ENCODE measurements at places on chromosomes 16 and 17. TPM values are rescaled to one million over a fixed set of nuclear protein-coding genes. Genes with fewer than 3 reads are reported as not detected.

ZG16B gene
- not detected for total RNA-seq

KIFC3 gene
- total RNA-seq, result 0.36 TPM

GRCh38 chr17:39933912-39934311 is 6.4 kb downstream of the LRRC3C start:
- no peak overlapping the region for H3K27ac ChIP-seq
- H3K4me1 ChIP-seq, result peaks cover 3% of the 10 kb centered on the region
- H3K36me3 ChIP-seq, result no peaks in the 10 kb centered on the region
- H3K4me3 ChIP-seq, result no peak overlapping the region

DNA sequence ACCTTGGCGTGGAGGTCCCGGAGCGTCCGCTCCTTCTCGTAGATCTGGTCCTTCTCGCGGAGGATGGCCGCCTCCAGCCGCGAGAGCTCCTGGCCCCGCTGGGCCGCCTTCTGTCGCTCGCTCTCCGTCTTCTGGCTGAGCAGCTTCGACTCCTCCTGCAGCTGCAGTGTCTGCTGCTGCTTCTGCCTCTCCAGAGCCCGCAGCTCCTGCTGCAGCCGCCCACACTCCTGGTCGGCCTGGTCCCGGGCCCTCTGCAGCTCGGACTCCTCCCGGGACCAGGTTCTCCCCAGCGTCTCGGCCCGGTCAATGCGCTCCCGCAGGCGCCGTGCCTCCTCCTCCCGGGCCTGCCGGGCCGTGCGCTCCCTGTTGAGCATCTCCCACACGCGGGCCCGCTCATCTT is 7.6 kb downstream of the CDK3 start:
- H3K27me3 ChIP-seq, result no peaks in the 10 kb centered on the region
- peaks cover 7% of the 10 kb centered on the region for H3K4me1 ChIP-seq
- no peak overlapping the region for H3K27ac ChIP-seq
- no peak for DNase-seq
- H3K4me3 ChIP-seq, result no peak overlapping the region

DNA sequence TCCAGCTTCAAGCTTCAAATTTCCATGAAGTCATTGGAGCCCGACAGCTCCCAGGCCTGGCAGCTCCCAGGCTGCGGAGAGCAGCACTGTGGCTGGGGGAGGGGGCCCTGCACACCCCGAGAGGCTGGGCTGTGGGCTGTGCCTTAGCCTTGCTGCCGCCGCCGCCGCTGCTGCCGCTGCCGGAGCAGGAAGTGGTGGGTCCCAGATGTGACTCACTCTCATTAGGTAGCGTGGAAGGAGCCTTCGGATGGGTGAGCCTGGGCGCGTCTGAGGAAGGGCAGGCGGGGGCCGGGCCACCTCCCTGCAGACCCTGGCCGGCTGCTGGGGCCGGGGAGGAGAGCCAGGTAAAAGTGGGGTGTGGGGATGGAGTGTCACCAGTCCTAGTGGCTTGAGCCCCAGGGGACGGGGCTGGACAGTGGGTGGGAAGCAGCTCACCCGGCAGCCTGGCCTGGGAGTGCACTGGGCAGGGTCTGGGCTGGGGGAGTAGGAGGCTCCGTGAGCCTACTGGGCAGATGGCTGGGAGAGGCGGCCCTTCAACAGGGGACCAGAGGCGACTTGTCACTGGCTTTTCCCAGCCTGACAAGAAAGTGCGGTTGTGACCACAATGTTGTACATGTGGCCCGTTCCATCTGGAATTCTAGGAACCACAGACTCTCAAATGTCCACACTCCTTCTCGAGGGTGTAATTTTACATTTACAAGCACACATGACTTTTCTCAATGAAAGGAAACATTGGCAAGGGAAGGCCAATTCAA is at the start of gene ADCY7:
TSS of gene ADCY7 (plus strand) at position 215 of the 755 bp plus-strand sequence. CDS start 21,629 bp downstream, outside the sequence.
- H3K27ac ChIP-seq, result peak within 1 kb of the TSS; percentile 97
- H3K36me3 ChIP-seq, result peaks cover 2% of the 10 kb centered on the region
- DNase-seq, result peak; percentile 89
- H3K4me1 ChIP-seq, result peaks cover 74% of the 10 kb centered on the region
- no peaks in the 10 kb centered on the region for H3K27me3 ChIP-seq

KRT39 gene
- total RNA-seq, result not detected

- H3K36me3 ChIP-seq, result no peaks in the 10 kb centered on the region
- peaks cover 20% of the 10 kb centered on the region for H3K27me3 ChIP-seq
- no peak for DNase-seq
- H3K4me1 ChIP-seq, result peaks cover 3% of the 10 kb centered on the region
- H3K4me3 ChIP-seq, result no peak overlapping the region
- H3K27ac ChIP-seq, result no peak overlapping the region
Measured at GRCh38 chr16:24674877-24675276, 54.6 kb upstream of the TNRC6A start.

DNA sequence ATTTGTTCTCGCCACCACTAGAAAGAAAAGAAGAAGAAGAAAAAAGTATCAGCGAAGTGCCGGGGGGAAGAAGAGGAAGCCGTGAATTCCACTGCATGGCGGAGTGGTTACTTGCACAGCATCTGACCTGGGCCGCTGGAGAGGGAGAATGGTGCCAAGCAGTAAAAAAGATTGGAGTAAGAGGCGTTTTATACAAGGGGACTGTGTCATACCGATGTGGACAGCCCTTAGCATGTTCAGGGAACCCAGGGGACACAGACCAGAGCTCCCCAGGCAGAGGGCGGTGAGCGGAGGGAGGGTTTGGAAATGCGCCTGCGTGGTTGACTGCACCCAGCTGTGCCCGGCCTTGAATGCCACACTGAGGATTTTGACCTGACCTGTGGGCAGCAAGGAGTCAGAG is 52.8 kb downstream of the PLXDC1 start:
- no peaks in the 10 kb centered on the region for H3K27me3 ChIP-seq
- no peak for DNase-seq
- peak overlapping the region; percentile 89 for H3K27ac ChIP-seq
- peaks cover 88% of the 10 kb centered on the region for H3K4me1 ChIP-seq
- H3K4me3 ChIP-seq, result peak overlapping the region; percentile 41

GRCh38 chr16:87541147-87541871 is 48.5 kb upstream of the ZCCHC14 start:
- H3K4me3 ChIP-seq, result no peak overlapping the region
- H3K27ac ChIP-seq, result no peak overlapping the region
- H3K36me3 ChIP-seq, result no peaks in the 10 kb centered on the region
- no peak for DNase-seq
- peaks cover 30% of the 10 kb centered on the region for H3K27me3 ChIP-seq

DNA sequence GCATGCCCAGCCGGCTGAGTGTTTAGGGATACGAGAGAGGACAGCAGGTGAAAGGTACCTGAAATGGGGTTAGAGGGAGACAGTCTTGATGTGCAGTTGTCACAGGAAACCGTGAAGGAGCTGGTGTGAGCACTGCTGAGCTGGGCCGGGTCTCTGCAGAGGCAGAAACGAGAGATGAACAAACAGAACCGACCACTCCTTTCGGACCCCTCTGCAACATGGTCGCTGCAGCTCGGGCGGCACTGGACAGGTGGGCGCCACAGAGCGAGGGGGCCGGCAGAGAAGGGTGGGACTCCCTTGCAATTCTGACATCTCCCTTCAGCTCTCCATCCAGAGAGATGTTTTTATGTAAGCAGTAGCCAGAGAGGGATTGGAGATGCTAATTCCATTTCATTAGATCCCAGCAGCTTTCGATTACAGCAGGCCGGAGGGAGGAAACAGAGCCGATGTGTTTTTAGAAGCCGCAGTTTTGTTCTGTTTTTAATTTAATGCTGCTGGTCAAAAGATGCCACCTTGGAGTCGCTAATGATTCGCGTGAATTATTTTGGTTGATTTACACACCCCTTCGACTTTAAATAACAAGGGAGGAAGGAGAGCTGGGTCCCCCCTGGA is 86.3 kb upstream of the RPL38 start:
- no peak overlapping the region for H3K4me3 ChIP-seq
- no peaks in the 10 kb centered on the region for H3K36me3 ChIP-seq
- peaks cover 20% of the 10 kb centered on the region for H3K27me3 ChIP-seq
- no peak overlapping the region for H3K27ac ChIP-seq
- H3K4me1 ChIP-seq, result no peaks in the 10 kb centered on the region

C17orf78 gene
- not detected for total RNA-seq

RANBP10 gene
- 18.5 TPM for total RNA-seq

Data from naive thymus-derived CD8-positive, alpha-beta T cell (primary cell).